ENCODE measurements at places on chromosomes 16 and 17.

DNA sequence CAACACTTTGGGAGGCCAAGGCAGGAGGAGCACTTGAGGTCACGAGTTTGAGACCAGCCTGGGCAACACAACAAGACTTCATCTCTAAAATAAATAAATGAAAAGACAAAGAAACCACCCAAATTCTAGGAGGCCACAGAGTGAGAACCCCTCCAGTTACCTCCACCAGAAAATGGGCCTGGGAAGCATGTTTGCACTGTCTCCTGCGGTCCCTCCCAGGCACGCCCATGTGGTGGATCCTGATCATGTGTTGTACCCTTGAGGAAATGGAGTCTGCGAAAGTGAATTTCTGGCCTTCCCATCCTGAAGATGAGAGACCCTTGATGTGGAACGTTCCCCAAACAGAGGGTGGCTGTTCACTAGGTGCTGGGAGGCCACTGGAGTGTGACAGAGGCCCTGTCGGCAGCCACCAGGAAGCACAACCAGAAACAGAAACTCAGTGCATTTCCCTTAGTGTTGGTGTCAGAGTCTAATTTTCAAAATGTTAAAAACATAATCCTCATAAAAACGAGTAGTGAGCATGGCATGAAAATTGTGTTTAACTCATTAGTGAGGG, 19.2 kb upstream of the USP22 start:
- no peak for DNase-seq

- peak; percentile 93 for DNase-seq
These were observed 393 bp upstream of the PSMB10 start for GRCh38 chr16:67936880-67937605.

DNA sequence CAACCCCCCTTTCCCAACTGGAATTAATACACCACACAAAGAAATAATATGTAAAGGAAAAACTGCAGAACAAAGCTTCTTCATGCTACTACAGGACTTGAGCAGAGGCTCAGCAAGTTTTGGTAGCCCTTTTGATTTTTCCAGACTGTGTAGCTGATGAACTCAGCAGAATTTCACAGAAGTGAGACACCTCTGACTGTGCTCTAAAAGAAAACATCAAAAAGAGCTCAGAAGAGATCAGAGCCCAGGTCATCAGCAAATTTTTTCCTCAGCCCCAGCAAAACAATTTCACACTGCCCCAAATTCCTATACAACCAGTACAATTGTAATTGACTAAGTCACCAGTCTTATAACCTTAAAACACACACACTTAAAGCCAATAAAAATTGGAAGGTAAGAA, 38.0 kb downstream of the TTC19 start:
- DNase-seq, result peak; percentile 19

DNA sequence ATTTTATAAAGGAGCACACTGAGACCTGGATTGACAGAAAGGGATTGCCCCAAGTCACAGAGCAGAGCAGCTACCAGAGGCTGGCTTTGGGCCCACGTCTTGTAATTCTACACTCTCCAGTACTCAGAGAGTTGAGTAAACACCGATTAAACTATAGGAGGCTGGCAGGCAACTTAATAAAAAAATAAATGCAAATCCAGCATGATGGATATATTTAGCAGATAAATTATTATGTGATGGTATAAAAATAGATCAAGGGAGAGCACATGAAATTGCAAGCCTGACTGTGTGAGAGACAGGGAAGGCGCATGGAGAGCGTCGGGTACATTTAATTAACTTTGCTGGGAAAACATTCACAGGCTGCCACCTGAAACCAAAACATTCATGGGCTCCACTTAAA, 87.7 kb upstream of the CCL2 start:
- no peak for DNase-seq

DNA sequence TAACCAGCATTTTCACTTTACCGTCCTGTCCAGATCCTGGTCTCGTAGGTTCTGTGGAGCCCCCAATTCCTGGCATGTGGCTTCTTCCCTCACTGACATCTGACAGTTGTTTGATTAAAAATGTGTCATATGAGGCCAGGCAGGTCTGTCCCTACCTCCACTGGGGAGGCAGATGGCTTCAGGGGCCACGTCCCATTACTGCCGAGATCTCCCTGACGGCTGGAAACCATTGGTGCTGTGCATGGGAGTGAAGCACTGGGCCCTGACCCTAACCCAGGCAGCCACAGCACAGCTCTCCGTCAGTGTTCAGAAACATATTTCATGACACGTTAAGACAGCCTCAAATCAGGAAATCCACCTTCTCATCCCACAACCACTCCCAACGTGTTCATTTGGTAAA, 77.5 kb downstream of the GNAO1 start:
- DNase-seq, result no peak

GRCh38 chr16:70254180-70254964, 2.6 kb upstream of the EXOSC6 start:
- DNase-seq, result no peak

GRCh38 chr16:78242239-78242630, 142.8 kb downstream of the WWOX start:
- DNase-seq, result no peak

GRCh38 chr16:83494459-83494858, 313.3 kb upstream of the HSBP1 start:
- no peak for DNase-seq

DNA sequence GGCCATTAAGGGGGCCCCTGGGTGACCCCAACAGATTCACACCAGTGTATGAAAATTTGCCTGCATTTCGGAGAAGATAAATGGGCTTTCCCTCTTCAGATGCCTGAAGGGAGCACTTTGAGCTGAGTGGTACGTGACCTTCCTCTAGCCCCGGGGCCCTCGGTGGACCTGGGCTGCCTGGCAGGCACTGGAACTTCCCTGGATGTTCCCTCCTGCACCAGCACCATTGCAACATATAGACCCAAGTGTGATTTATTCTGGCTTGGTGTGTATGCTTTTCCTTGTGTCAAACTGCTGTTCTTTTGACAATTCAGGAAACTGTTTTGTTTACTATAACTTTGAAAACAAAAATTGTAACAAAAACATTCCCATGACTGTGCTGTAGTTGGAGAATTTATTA, 93.8 kb downstream of the TNFRSF13B start:
- no peak for DNase-seq

- peak; percentile 9 for DNase-seq
These were observed 38.5 kb upstream of the ETV4 start for GRCh38 chr17:43584666-43585102.

DNA sequence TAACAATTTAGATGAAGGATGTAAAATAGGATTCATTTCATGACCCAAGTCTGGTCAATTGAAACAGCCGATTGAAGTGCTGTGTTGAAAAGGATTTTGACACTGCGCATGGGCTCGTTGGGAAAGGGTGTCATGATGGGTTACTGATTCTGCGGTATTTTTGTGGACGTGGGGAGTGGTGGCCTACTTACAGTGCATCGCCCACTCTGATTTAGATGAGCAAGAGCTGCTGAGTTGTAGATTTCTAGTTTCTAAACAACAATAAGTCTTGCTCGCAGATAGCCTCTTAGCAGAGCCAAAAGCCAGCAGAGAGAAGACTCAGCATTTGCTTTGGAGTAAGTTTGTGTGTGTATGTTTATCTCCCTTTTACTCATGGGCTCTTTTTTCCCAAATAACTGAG, 731.0 kb downstream of the MAF start:
- no peak for DNase-seq

GRCh38 chr17:47774331-47774730, 41.3 kb downstream of the TBX21 start:
- no peak for DNase-seq

GRCh38 chr16:82024883-82025282, 10.2 kb upstream of the HSD17B2 start:
- no peak for DNase-seq

DNA sequence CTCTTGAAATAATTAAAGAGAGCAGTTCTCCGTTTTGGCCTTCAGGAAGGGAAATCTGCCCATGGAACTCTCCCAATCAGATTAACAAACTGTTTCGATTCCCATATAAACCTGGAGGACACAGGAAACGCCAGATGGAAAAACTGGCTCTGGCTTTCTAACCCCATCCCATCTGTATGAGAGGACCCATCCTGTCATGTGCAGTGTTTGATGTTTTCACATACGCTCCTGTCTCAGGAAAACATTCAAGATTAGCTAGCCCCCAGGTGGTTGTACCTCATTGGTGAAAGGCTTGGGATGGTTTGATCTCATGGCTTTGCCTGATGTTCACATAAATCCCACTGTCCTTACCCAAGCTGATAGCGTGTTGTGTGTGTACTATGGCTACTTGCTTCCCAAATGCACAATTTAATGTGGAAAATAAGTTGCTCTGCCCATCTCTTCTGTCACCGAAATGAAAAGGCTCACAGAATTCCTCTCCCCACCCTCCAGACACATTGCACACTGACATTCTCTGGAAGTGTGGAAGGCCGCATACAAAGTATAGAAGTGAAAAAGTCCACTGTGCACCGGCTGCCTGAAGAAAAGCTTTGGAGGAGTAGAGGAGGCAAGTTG, 18.2 kb upstream of the ERN1 start:
- DNase-seq, result peak; percentile 36
